ENCODE measurements at places on chromosomes 3 and 15.

- peak; percentile 99 for ATAC-seq
Measured at GRCh38 chr3:38346587-38347410, at the start of gene XYLB. Gene XYLB, plus strand, starts transcription at chr3:38346785. Its CDS starts 84 bp downstream, at chr3:38346869.

DNA sequence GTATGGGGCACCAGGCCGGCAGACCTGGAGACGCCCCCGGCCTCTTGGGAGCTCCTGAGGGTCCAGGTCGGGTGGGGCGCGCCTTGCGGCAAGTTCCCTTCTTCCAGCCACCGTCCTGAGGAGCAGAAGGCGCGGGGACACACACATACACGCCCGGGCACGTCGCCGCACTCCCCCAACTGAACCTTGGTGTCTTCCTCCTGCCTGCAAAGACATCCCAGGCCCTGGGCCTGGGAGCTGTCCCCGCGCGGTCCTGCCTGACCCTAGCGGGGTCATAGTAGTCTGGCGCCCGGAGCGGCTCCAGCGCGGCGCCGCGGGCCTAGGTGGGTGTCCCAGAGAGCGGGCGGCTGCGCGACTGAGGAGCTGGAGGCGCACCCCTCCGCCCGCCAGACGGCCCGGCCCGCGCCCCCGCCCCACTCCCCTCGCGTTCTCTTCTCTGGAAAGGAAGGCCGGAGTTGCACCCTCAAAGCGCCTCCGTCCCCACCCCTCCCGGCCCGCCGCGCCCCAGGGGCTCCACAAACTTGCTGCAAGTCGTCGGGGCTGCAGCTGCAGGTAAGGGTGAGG, 185.9 kb upstream of the LINGO1 start:
- ATAC-seq: no peak

DNA sequence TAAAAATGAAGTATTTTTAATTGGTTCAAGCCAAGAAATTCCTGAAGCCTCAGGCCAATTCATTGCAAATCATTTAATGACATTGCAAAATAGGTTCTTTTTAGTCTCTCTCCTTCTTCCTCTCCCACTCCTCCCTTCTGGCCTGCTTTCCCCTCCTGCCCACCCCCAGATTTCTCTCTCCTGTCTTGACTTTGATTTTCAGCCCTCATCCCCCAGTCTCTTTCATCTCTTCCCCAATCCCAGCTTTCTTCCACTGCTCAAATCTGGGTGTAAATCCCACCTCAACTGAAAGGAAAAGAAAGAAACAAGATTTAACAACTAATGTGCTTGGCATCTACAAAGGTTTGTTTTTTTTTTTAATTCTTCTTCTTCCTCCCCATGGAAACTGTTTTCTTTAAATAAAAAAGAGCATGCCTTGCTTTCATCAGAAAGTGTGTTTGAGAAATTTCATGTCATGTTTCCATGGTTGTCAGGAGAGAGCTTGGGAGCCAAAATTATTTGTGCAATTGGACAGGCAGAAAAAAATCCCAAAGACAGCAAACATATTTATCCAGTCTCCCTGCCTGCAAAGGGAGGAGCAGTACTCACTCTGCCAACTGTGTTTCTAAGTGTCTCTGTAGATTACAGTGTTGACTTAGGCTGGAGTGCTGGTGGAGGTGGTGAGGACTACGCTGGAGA, 50.4 kb downstream of the BOC start:
- ATAC-seq: no peak

DNA sequence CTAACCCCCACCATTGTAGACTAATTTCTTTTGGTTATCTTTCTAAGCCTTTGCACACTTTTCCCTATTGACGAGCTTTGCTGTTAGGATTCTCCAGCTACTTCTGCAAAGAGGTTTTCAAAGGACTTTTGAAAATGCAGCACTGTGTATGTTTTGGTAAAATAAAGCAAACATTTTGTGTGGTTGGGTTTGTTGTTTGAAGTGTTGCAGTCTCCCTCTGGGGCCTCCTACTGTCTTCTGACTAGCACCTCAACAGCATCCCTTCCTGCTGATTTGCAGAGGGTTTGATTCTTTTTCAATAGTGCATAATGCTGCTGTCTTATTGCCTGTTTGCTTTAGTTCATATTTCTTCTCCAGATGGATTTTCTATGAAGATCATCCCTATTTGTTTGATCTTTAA, 775.1 kb upstream of the CFAP20DC start:
- no peak for ATAC-seq

DNA sequence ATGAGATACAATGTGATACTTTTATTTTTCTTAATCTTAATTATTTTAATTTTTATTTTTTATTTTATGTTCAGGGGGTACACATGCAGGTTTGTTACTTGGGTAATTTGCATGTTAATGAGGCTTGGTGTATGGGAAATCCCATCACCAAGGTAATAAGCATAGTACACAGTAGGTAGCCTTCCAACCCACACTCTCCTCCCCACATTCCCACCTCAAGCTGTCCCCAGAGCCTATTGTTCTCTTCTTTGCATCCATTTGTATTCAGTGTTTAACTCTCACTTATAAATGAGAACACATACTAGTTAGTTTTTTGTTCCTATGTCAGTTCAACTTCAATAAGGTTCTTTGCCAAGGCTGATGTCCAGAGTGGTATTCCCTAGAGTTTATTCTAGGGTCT, 1375.4 kb downstream of the NSUN3 start:
- ATAC-seq: no peak

- no peak for ATAC-seq
Measured at GRCh38 chr3:194749631-194750490, 64.2 kb downstream of the FAM43A start.

DNA sequence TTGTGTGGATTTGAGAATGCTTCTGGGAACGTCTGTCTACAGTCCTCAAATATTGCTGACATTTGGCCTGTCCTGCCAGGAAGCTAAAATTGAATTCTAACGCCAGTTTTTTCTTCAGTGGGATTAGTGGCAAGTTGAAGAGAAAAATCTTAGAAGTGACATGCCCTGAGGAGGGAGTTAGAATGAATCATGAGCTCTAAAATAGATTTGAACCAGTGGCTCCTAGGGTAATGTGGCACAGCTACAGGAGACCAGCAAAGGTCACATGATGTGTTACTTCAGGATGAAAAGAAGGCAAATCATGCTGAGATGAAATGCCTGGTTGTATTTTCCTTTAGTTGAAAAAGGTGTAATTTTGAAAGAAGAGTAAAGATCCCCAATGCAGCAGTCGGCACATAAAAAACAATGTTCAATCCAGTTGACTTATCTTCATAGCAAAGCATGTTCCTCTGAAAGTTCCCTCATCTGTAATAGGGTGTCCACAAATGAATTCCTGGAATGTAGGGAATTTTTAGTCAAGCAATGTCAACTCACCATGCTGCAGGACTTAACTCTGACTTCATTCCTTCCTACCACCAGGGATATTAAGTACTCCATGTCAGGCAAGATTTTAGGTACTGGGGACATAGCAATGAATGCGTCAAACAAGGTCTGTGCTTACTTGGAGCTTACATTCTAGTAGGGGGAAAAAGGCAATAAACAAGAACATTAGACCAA, 171.6 kb downstream of the CADPS start:
- ATAC-seq: no peak

- no peak for ATAC-seq
Measured at GRCh38 chr3:96410006-96410730, 404.2 kb upstream of the EPHA6 start.

- no peak for ATAC-seq
Measured at GRCh38 chr3:17227472-17227871, 342.7 kb downstream of the PLCL2 start.

DNA sequence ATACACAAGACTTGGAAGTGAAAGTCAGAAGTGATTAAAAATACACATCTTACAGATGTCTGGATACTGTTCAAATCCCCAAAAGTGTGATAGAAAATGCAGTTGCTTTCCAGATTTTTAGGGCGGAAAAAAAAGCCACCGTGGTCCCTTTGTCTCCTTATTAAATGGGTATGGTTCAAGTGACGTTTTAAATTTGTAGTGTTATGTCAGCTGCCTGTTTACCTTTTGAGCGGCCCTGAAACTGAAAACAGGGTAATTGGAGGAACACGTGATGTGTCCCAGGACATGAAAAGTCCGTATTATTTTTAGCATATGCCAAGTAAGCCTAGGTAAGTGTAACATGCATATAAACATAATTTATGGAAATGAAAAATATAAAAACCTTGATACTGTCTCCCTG, 109.0 kb upstream of the PDZRN3 start:
- no peak for ATAC-seq

- no peak for ATAC-seq
Measured at GRCh38 chr3:122082357-122082756, 27.2 kb downstream of the CD86 start.

DNA sequence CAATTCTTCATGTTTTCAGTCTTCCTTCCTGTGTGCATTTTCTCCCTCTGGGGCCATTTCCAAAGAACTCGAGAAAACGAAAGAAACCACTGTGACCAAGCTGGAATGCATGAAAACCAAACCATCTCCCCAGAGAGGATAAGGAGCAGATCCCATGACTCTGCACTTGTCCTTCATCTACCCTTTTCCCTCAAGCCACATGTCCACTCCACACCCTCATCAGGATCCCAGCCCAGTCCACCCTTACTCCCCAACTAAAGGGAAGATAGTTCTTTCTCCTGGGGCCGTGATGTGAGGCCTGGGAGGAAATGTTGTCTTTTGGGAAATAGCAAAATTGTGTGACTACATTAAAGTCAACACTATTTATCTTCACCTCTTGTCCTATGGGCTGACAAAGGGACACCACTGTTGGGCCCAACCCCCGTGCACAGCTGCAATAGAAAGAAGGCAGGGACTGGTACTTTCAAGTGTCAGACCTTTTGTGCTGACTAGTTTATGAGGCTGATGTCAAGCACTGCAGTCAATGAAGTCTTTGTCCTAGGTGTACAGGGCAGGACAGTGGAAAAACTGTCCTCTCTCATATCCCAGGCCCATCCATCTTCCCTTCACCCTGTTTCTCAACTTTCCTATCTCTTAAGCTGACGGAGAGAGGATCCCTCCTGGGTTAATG, 487.1 kb upstream of the NR2F2 start:
- no peak for ATAC-seq

- peak; percentile 40 for ATAC-seq
Measured at GRCh38 chr15:74423431-74424257, 10.1 kb downstream of the SEMA7A start.

DNA sequence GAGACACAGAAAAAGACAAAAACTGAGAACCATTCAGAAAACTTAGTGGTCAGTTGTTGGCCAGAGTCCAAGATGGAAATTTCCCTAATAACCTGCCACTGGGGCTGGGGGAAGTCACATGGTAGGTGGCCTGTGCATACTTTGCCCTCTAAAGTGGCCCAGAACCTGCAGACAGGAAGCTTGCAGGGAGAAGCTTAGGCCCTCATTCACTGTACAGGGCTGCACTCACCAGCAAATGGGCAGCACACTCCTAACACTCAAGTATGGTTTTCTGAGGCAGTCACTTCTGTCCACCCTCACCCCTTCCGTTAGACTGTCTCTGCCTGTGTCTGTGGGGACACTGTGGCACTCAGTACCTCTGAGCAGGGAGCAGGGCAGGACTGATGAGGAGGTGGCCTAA, 14.5 kb upstream of the RNU6-1 start:
- no peak for ATAC-seq

GRCh38 chr3:109888026-109888425, 550.7 kb upstream of the DPPA4 start:
- ATAC-seq: no peak

- ATAC-seq: no peak
Measured at GRCh38 chr3:174651951-174652350, 207.2 kb upstream of the NAALADL2 start.

DNA sequence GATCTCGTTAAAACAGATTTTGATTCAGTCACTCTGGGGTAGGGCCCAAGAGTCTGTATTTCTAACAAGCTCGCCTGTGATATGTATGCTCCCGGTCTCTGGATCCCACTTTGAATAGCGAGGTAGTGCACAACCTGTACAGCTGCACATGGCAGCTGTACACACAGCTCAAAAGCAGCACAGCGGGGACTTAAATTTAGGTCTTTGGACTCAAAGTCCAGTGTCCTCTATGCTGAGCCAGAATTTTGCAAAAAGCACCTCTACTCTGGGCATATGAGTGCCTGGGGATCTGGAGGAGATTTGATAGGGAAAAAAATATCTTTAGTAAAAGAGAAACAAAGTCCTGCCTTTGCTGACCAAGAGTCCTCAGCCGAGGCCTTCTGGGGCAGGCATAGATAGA, 83.1 kb downstream of the HMG20A start:
- ATAC-seq: no peak

DNA sequence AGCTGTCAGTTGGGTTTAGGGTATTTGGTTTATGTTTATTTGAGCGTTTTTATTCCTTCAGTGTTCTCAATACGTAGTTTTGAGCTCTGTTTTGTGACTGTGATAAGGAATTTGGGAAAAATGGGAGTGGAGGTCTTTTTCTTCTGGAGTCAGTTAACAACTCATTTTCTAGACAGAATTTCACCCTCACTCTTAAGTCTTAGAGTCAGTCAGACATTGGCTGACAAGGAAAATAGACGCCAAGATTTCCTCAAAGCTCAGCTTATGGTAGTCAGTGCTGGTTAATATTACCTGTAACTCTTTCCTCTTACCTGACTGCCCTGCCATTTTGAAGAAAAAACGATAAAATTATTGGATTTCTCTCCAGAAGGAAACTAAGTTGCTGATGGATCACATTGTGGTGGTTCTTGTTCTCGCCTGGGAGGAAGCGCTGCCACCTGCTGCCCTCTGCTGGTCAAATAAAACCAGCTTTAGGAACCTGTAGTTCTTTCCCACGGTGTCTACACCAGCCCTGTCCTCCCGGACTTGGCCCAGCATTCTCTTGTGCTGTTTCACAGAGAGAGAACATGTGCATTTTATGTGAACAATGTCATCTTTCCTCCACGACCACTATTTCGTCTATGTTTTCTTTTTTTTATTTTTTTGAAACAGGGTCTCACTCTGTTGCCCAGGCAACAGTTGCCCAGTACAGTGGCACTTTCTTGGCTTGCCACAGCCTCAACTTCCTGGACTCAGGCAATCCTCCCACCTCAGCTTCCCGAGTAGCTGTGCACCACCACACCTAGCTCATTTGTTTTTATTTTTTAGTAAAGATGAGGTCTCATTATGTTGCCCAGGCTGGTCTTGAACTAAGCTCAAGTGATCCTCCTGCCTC, 41.4 kb upstream of the UMPS start:
- peak; percentile 85 for ATAC-seq

DNA sequence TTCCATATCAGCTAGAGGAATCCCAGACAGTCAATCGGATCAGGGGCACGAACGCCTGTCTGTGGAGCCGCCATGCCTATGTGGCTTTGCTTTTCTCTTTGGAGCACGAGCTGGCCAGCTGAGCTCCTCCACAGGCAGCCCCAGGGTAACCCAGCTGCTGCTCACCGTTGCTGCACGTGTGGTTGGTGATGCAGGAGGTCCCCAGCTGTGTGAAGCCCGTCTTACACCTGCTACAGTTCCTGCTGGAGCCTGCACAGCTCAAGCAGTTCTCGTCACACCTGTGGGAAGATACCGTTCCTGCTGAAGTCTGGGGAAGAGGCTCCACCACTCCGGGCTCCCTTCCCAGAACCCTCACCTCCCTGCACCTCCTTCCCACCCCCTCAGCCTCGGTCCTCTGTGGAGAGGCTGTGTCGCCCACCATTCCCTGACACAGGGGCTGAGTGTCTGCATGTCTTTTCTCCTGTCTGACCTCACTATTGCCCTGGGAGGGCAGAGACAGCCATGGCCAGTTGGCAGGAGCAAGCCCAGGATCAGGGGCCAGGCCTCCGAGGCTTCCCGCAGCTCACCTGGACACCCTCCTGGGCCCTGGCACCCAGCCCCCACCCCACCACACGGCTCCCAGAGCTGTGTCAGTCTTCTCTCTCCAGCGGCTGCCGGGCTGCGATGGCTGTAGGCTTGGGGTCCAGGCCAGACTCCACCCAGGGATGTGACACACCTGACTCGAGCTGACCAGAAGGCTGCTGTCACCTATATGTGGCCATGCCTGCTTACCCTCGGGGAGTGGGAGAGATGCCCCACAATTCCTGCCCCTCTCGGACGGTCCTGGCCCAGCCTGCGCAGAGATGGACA, 12.2 kb upstream of the SNRPA1 start:
- ATAC-seq: no peak

GRCh38 chr3:151393146-151393830, 8.7 kb upstream of the P2RY12 start:
- ATAC-seq: no peak

Measured in activated T-helper 17 cell treated with anti-CD3 and anti-CD28 coated beads, Interleukin-2, amount 50 U/mL, for 72 hours (primary cell).